ENCODE measurements at places on chromosomes 4 and X.

DNA sequence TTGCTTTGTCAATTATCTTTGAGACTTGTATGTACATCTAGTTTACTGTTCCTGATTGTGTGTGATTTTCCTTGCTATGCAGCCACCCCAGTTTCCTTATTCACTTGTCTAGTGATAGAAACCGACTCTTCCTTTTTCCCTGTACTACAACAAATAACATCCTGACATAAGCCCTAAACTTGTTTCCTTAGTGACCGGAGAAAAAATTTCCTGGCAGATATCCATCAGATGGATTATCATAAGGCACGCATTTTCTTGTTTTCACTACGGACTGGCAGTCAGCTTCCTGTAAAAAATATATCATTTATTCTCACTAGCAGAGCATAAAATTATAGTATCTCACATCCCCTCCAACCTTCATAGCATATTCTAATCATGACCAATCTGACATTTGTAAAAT lies 410.7 kb downstream of the CENPC start:
- no peak for DNase-seq

GRCh38 chrX:75229774-75230173 lies 44.1 kb upstream of the UPRT start:
- no peak for DNase-seq

DNA sequence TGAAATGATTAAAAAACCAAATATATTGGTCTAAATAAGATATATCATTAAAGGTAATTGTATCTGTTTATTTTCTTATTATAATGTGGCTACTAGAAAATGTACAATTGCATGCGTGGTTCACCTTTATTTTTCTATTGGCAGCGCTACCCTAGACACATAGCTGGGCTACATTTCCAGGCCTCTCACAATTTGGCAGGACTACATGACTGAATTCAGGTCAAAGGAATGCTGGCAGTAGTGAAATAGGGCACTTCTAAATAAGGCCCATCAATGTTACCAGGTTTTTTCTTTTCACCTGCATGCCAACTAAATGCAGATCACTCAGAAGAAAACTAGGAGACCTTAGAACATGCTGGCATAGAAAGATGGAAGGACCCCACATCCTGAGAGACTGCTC lies 1072.9 kb upstream of the SLIT2 start:
- DNase-seq, result no peak

- peak; percentile 14 for DNase-seq
Measured at GRCh38 chr4:93791570-93792195, 36.9 kb upstream of the ATOH1 start.

DNA sequence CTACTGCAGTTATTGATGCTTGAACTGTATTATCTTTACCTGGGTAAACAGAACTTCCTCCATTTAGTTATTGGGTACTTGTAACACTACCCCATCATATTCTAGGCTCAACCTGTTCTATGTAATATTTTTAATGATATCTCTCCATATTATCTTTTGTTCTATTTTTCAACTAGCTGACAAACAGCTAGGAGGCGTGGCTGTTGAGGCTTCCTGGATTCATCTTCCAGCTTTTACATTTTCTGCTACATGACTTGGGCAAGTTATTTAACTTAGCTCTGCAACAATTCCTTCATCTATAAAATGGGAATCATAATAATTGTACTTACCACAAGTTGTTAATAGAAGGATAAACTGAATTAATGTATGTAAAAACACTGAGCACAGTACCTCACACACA lies 349.3 kb downstream of the PTTG2 start:
- no peak for DNase-seq
